Osteocyte (in vitro differentiated cells): ENCODE measurements at places on chromosomes 5 and 9. TPM values are rescaled to one million over a fixed set of nuclear protein-coding genes. Genes with fewer than 3 reads are reported as not detected.

DNA sequence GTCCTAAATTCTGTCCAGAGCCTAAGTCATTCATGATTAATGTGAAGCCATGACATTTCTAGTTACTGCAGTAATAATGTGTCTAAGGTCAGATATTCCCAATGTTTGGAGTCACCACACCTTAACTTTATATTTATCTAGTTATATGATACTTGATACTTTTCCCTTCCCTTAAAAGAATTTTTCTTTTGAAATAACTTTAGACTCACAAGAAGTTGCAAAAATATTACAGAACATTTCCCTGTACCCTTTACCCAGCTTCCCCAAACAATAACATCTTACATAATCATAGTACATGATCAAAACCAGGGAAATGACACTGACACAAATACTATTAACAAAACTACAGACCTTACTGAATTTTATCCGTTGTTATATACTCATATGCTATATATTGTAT, 150.0 kb upstream of the GNA14 start:
- peaks cover 14% of the 10 kb centered on the region for H3K36me3 ChIP-seq
- H3K27me3 ChIP-seq = no peaks in the 10 kb centered on the region
- H3K4me1 ChIP-seq = peaks cover 25% of the 10 kb centered on the region
- H3K27ac ChIP-seq = no peak overlapping the region
- no peak overlapping the region for H3K4me3 ChIP-seq
- DNase-seq = no peak

The ZNF608 gene
- total RNA-seq = 64.4 and 65.6 TPM in 2 replicates

The C8G gene
- total RNA-seq = 1.3 and 1.7 TPM in 2 replicates

DNA sequence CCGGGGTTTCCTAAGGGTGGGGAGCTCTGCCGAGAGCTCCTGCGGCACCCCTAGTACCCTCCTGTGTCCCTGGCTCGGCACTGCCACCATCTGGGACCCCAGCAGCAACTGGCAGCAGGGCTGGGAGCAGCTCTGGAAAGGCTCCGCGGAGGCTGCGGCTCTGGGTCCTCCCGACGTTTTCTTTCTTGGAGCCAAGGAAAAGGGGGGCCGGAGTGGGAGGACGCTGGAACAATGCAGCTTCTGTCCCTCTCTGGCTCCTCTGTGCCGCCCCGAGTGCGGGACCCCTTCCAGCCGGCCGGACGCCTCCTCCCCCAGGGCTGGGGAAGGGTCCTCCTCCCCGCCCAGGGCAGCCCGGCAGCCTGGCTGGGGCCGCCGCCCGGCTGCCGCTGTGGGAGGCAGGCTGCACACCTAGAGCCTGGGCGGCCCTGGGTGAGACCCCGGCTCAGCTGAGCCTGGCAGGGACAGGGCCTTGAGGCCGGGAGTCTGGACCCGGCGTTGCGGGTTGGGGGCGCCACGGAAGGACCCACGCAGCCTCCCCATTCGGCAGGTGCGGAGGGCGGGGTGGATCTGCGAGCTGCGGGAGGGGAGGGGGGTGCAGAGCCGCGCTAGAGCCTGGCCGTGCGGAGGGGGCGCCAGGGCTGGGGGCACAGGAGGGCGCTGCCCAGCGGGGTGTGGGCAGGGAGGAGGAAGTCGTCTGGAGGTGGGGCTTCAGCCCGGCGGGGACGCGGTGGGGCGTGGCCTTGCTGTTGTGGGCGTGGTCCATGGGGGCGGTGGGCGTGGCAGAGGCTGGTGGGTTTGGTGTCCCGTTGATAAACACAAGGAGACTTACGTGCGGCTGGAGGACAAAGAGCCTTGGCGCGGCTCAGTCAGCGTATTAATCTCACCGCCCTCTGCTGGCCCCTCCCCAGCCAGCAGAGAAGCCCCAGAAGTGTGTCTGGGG, 15.1 kb downstream of the GPSM1 start:
- H3K4me1 ChIP-seq = peaks cover 30% of the 10 kb centered on the region
- H3K27me3 ChIP-seq = no peaks in the 10 kb centered on the region
- no peak overlapping the region for H3K27ac ChIP-seq
- H3K36me3 ChIP-seq = no peaks in the 10 kb centered on the region
- peak overlapping the region; percentile 14 for H3K4me3 ChIP-seq

DNA sequence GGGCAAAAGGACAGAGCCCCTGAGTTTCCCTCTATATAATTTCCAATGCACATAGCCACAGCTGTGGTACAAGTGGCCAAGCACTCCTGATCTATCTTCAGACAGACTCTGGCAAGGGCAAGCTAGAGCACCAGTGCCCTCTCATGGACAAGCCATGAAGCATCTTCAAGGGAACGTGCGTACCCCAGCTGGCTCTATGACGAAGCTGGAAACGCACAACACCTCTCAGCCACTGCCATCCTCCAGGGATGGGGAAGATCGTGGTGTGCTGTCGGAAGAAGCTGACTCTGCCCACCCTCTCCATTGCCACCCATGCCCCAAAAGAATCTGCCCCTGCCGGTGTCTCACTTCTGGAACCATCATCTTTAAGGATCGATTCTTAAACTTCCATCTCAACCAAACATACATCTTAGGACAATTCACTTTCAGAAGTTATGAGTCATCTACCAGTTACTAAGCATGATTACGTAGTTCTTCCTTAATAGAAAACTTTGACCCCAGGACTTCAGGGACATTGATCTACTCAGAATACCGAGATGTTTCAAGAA, 482.9 kb downstream of the AGTPBP1 start:
- DNase-seq = no peak
- H3K4me1 ChIP-seq = peaks cover 6% of the 10 kb centered on the region
- H3K27me3 ChIP-seq = peaks cover 9% of the 10 kb centered on the region
- no peaks in the 10 kb centered on the region for H3K36me3 ChIP-seq

DNA sequence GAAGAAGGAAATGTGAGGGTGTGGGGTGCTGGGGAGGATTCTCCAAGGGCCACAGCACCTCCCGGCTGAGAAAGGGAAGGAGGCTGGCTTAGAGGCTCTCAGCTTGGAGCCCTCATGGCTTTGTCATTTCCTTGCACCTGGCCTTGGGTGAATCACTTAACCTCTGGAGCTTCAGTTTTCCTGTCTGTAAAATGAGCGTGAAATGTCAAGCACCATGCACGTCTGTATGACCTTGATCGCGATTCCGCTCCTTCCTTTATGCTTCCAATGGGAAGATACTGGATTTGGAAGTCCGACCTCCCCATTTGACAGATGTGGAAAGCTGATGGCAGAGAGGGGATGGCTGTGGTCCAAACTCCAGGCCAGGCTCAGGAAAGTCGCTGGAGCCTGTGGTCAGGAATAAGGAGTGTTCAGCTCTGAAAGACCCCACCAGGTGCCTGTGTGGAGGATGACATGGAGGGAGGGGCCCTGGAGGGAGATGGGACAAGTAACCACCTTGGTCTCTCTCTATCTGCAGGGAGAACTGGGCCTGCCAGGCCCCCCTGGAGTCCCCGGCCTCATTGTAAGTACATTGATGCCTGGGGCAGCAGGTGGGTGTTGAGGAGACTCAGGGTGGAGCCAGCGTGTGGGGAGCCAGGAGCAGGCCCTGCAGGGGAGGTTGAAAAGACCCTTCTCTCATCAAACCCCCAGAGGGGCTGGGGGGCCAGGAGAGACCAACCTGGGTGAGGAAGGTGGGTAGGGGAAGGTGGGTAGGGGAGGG, 66.5 kb downstream of the COL27A1 start:
- peaks cover 45% of the 10 kb centered on the region for H3K4me1 ChIP-seq

The CD274 gene
- 0.31 and 0.43 TPM in 2 replicates for total RNA-seq

The MAPK9 gene
- 30.0 and 31.8 TPM in 2 replicates for total RNA-seq

DNA sequence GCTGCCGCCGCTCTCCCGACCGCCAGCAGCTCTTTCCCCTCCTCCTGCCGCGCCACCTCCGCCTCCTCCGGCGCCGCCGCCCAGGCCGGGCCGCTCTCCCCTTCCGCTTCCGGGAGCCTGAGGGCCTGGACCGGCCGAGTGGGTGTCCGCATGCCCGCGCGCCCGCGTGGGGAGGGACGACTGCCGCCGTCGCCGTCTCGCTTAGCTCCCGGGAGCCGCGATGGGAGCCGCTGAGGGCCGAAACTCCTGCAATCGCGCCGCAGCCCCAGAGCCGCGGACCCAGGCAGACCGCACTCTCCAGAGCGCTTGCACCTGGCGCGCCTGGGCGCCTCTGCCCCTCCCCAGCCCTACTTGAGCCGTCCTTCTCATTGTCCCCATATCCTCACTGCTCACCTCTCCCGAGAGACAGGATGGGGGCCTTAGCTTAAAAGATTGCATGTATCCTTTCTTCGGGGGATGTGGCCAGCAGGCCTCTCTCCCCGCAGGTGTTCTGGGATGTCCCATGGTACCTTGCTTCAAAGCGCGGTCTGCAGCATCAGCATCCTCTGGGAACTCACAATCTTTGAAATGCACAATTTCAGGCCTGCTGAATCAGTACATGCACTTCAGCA, at the start of gene ZDHHC21:
TSS of gene ZDHHC21 (minus strand) at position 182 of the 611 bp plus-strand sequence. CDS start 19,092 bp downstream, outside the sequence.
- peaks cover 16% of the 10 kb centered on the region for H3K4me1 ChIP-seq
- DNase-seq = peak; percentile 88
- H3K27ac ChIP-seq = peak within 1 kb of the TSS; percentile 61
- H3K4me3 ChIP-seq = peak within 1 kb of the TSS; percentile 92
- H3K36me3 ChIP-seq = peaks cover 10% of the 10 kb centered on the region

The NAA35 gene
- 18.8 and 20.0 TPM in 2 replicates for total RNA-seq

The CDX1 gene
- 0.71 and 1.0 TPM in 2 replicates for total RNA-seq

- no peak overlapping the region for H3K27ac ChIP-seq
- no peaks in the 10 kb centered on the region for H3K36me3 ChIP-seq
- H3K27me3 ChIP-seq = peaks cover 11% of the 10 kb centered on the region
- no peak overlapping the region for H3K4me3 ChIP-seq
- DNase-seq = no peak
Measured at GRCh38 chr9:13063880-13064459, 215.5 kb downstream of the MPDZ start.

DNA sequence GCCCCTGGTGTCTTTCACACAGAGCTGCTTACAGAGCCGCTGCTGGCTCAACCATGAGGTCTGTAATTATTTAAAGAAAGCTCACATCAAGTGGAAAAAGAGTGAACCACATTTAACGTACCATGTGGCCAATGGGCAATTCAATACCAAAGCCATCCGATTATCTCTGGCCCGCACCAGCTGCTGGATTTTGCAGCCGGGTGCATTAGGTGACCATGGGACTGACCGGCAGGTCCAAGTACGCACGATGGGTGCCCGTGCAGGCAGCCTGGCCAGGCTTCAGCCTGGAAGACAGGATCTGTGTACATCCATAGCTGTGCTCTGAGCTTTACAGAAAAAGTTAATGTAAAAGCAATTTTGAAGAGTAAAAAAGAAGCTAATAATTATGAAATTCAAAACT, 20.5 kb downstream of the PPARGC1B start:
- H3K36me3 ChIP-seq = no peaks in the 10 kb centered on the region
- H3K27ac ChIP-seq = no peak overlapping the region
- no peaks in the 10 kb centered on the region for H3K27me3 ChIP-seq
- H3K4me1 ChIP-seq = no peaks in the 10 kb centered on the region
- H3K4me3 ChIP-seq = no peak overlapping the region

- no peaks in the 10 kb centered on the region for H3K27me3 ChIP-seq
- H3K36me3 ChIP-seq = no peaks in the 10 kb centered on the region
- peaks cover 29% of the 10 kb centered on the region for H3K4me1 ChIP-seq
- no peak overlapping the region for H3K27ac ChIP-seq
- no peak for DNase-seq
- H3K4me3 ChIP-seq = no peak overlapping the region
Measured at GRCh38 chr9:132049900-132050299, 29.8 kb downstream of the MED27 start.

DNA sequence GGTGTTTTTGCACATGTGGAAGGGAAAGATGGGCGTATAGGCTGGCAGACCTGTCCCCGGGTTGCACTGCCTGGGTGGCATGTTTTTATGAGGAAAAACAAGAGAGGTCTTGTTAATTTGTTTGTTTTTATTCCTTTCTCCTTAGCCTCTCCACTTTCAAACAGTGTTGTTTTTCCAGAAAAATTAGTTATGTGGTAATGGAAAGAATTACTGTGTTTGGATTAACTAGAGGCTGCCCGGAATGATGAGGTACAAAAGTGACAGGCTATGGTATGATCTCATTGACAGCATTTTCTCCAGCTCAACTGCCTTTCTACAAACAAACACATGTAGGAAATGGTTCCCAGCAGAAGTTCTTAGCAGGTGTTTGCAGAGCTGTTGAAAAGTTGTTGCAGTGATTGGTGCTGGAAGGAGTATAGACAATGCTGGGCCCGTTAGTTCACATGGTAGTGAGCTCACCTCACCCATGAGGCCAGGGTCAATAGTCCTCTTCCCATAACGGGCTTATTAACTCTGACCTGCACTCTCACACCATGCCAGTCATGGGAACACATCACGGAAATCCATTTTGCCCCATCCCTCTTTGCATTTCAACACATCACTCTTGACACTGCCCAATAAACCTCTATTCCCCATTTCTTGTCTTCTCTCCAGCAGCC, 111.3 kb upstream of the SAP30L start:
- DNase-seq = no peak
- H3K36me3 ChIP-seq = peaks cover 63% of the 10 kb centered on the region
- H3K27me3 ChIP-seq = no peaks in the 10 kb centered on the region

DNA sequence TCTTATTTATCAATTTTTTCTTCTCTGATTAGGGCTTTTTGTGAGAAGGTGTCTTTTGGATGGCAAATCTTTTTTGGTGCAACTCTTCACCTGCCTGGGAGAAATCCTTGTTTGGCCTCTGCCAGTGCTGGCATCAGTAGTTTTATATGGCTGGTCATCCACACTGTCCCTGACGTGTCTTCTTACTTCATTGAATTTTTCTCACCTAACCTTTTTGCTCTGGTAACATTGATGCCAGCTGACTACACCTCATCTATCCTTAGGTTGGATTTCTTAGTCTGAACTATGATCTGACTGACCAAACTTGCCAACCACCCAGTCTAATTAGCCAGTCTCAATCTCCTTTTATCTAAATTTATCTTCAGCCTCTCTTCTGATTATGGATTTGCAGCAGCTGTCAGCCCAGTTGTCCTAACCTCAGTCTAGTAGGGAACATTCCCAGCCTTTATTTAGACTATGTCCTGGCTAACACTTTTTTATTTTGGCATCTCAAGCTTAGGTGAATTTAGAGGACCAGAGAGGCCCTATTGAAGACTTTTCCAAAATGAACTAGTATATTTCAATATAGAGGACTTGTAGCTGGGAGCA, 10.6 kb upstream of the TMEM38B start:
- H3K27ac ChIP-seq = no peak overlapping the region
- H3K36me3 ChIP-seq = no peaks in the 10 kb centered on the region
- no peak overlapping the region for H3K4me3 ChIP-seq
- no peaks in the 10 kb centered on the region for H3K4me1 ChIP-seq
- H3K27me3 ChIP-seq = peaks cover 21% of the 10 kb centered on the region
- no peak for DNase-seq

DNA sequence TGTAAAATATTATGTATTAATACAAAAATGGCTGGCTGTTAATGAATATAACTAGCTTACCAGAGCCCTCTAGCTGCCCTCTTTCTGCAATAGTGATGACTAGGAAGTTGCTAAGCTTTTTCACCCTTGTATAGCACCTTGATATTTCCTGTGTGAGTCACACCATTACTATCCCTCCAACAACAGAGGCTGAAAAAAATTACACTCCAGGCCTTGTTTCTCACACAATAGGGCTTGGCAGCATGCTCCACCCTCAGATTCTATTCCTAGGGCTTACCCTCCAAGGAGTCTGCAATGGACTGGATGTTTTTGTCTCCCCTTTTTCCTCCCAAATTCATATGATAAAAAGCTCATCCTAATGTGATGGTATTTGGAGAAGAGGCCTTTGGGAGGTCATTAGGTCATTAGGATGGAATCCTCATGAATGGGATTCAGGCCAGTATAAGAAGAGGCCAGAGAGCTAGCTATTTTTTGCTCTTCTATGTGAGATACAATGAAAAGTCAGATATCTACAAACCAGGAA, 184.6 kb upstream of the MAP1B start:
- peaks cover 2% of the 10 kb centered on the region for H3K36me3 ChIP-seq
- no peak overlapping the region for H3K4me3 ChIP-seq
- H3K27ac ChIP-seq = no peak overlapping the region

- H3K4me1 ChIP-seq = no peaks in the 10 kb centered on the region
- peaks cover 21% of the 10 kb centered on the region for H3K27me3 ChIP-seq
- no peaks in the 10 kb centered on the region for H3K36me3 ChIP-seq
- H3K27ac ChIP-seq = no peak overlapping the region
- DNase-seq = no peak
- H3K4me3 ChIP-seq = no peak overlapping the region
Measured at GRCh38 chr5:153206361-153206760, 284.1 kb upstream of the GRIA1 start.

The QRFP gene
- not detected in 2 replicates for total RNA-seq
